ENCODE measurements at places on chromosomes 4 and X. TPM values are rescaled to one million over a fixed set of nuclear protein-coding genes. Genes with fewer than 3 reads are reported as not detected.

DNA sequence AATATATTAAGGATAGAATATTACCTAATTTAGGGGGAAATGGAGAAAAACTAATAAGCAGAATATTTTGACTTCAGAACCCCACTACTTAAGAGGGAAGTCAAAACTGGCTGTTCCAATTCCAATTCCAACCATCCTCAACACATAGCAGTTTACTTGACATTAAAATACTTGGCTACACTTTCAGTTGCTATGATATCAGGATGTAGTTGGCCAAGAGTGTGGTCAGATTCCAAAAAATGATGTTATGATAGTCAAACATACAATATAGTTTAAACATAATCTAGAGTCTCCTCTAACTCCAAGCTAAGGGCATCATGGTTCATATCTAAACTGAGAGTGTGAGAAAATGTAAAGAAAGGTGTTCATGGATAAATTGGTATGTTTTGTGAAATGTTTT lies 16.5 kb upstream of the SMIM14 start:
- no peak for DNase-seq
- H3K27me3 ChIP-seq, result no peaks in the 10 kb centered on the region
- H3K27ac ChIP-seq, result no peak overlapping the region

Gene CFAP99
- not detected for total RNA-seq

Gene FABP2
- total RNA-seq, result not detected

GRCh38 chr4:38710053-38710452 lies 46.1 kb downstream of the KLF3 start:
- H3K36me3 ChIP-seq, result no peaks in the 10 kb centered on the region
- no peak for DNase-seq
- no peaks in the 10 kb centered on the region for H3K27me3 ChIP-seq
- no peak overlapping the region for H3K27ac ChIP-seq
- H3K4me1 ChIP-seq, result no peaks in the 10 kb centered on the region
- H3K4me3 ChIP-seq, result no peak overlapping the region

DNA sequence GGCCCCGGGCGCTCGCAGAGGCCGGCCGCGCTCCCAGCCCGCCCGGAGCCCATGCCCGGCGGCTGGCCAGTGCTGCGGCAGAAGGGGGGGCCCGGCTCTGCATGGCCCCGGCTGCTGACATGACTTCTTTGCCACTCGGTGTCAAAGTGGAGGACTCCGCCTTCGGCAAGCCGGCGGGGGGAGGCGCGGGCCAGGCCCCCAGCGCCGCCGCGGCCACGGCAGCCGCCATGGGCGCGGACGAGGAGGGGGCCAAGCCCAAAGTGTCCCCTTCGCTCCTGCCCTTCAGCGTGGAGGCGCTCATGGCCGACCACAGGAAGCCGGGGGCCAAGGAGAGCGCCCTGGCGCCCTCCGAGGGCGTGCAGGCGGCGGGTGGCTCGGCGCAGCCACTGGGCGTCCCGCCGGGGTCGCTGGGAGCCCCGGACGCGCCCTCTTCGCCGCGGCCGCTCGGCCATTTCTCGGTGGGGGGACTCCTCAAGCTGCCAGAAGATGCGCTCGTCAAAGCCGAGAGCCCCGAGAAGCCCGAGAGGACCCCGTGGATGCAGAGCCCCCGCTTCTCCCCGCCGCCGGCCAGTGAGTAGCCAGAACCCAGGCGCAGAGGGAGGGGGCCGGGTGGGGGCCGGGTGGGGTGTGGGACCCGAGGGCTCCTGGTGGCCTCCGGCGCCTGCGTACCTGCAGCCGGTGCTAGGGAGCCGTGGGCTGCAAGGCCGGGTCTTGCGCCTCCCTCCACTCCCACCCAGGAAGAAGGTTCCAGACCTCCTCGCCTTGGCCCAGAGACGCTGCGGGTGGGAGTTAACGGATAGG lies 534 bp downstream of the MSX1 start:
- H3K27ac ChIP-seq, result peak overlapping the region; percentile 39
- DNase-seq, result no peak
- peaks cover 82% of the 10 kb centered on the region for H3K27me3 ChIP-seq
- peaks cover 4% of the 10 kb centered on the region for H3K36me3 ChIP-seq
- peaks cover 84% of the 10 kb centered on the region for H3K4me1 ChIP-seq

GRCh38 chr4:69934150-69934549 lies 3.3 kb downstream of the CSN1S1 start:
- H3K4me3 ChIP-seq, result no peak overlapping the region
- DNase-seq, result no peak
- no peaks in the 10 kb centered on the region for H3K4me1 ChIP-seq
- H3K36me3 ChIP-seq, result no peaks in the 10 kb centered on the region
- H3K27me3 ChIP-seq, result no peaks in the 10 kb centered on the region
- no peak overlapping the region for H3K27ac ChIP-seq

DNA sequence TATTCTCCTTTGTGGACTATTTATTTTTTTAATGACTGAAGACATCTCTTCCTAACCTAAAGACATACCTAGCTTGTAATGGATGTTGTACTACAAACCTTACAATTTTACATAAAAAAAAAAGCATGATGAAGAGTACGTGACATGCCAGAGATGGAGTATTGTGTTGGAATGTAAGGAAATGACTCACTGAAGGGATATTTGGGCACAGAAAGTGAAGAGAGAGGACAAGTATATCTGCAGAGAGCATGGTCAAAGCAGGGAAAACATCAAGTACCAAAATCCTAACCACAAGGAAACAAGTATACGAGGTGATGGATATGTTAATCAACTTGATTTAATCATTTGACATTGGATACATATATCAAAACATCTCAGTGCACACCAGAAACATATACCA lies 1051.4 kb upstream of the PRKX start:
- DNase-seq, result no peak
- no peaks in the 10 kb centered on the region for H3K4me1 ChIP-seq
- H3K4me3 ChIP-seq, result no peak overlapping the region
- H3K27ac ChIP-seq, result no peak overlapping the region

- H3K4me3 ChIP-seq, result no peak overlapping the region
- H3K27ac ChIP-seq, result no peak overlapping the region
- H3K27me3 ChIP-seq, result no peaks in the 10 kb centered on the region
- H3K4me1 ChIP-seq, result peaks cover 49% of the 10 kb centered on the region
- H3K36me3 ChIP-seq, result no peaks in the 10 kb centered on the region
Observed at GRCh38 chr4:10160281-10160856, 43.8 kb upstream of the WDR1 start.

- H3K36me3 ChIP-seq, result no peaks in the 10 kb centered on the region
- H3K27ac ChIP-seq, result no peak overlapping the region
- no peaks in the 10 kb centered on the region for H3K27me3 ChIP-seq
- no peak overlapping the region for H3K4me3 ChIP-seq
- DNase-seq, result no peak
- H3K4me1 ChIP-seq, result peaks cover 9% of the 10 kb centered on the region
Observed at GRCh38 chr4:170004651-170005295, 21.4 kb downstream of the MFAP3L start.

Gene TIMM8A
- 3.7 TPM for total RNA-seq

- H3K27me3 ChIP-seq, result no peaks in the 10 kb centered on the region
- peaks cover 5% of the 10 kb centered on the region for H3K4me1 ChIP-seq
- DNase-seq, result no peak
- H3K27ac ChIP-seq, result no peak overlapping the region
- H3K4me3 ChIP-seq, result no peak overlapping the region
- no peaks in the 10 kb centered on the region for H3K36me3 ChIP-seq
Observed at GRCh38 chr4:140344101-140344500, 29.3 kb upstream of the SCOC start.

- no peak overlapping the region for H3K27ac ChIP-seq
- H3K36me3 ChIP-seq, result no peaks in the 10 kb centered on the region
- no peak for DNase-seq
Observed at GRCh38 chrX:68998716-68999115, 166.5 kb downstream of the PJA1 start.

Gene PABPC5
- total RNA-seq, result 3.7 TPM

DNA sequence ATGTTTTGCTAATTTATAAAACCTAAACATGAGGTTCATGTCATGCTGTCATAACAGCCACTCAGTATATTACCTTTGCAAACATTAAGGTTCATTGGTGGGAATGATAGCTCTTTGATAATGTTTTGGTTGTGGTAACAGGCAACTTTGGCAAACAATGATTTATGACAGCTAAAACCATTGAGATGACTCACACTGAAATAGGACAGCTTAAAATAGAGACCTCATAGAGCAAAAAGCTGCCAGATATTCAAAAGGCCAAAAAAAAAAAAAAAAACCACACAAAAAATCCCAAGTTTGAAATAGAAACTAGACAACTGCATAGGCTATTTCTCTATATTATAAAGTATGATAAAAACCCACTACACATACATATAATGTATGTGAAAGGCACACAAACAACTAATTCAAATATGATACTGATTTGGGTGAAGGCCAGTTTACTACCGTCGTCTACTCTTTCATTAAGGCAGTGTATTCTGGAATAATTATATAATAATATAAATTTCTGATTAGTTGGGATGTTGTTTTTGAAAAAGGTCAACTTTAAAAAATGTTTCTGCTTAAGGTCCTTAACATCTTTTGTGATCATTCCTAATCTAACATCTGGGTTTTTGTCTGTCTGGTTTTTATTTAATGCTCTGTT lies 646.0 kb upstream of the PITX2 start:
- no peak overlapping the region for H3K27ac ChIP-seq
- H3K4me1 ChIP-seq, result no peaks in the 10 kb centered on the region
- H3K4me3 ChIP-seq, result no peak overlapping the region
- H3K27me3 ChIP-seq, result no peaks in the 10 kb centered on the region

DNA sequence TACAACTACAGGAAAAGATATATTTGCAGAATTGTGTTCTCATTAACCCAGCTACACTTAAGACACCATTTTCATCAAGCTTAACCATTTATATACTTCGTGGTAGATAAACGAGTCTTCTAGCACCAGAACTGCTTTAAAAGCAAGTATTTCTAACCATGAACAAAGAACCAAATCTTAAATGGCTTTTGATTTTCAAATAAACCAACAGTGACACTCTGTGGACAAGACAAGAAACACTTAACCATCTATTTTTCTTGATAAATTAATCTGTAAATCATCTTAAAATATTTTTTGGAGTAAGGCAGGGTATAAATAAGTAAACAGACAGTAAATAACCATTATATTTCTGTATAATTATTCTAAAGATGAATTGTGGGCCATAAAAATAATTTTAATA lies 10.2 kb downstream of the BEND2 start:
- H3K27me3 ChIP-seq, result no peaks in the 10 kb centered on the region
- H3K4me3 ChIP-seq, result no peak overlapping the region
- H3K27ac ChIP-seq, result no peak overlapping the region
- no peaks in the 10 kb centered on the region for H3K4me1 ChIP-seq
- no peak for DNase-seq

GRCh38 chr4:38310446-38311043 lies 350.3 kb downstream of the PTTG2 start:
- peaks cover 5% of the 10 kb centered on the region for H3K4me1 ChIP-seq
- no peak overlapping the region for H3K4me3 ChIP-seq
- DNase-seq, result no peak
- no peaks in the 10 kb centered on the region for H3K36me3 ChIP-seq
- H3K27me3 ChIP-seq, result no peaks in the 10 kb centered on the region

- H3K36me3 ChIP-seq, result no peaks in the 10 kb centered on the region
- DNase-seq, result no peak
- H3K4me1 ChIP-seq, result no peaks in the 10 kb centered on the region
Observed at GRCh38 chr4:10897076-10897475, 212.5 kb upstream of the CLNK start.

Gene EGF
- total RNA-seq, result 0.75 TPM

Gene ERCC6L
- total RNA-seq, result 0.06 TPM

GRCh38 chr4:174215961-174216680 lies 67.3 kb downstream of the FBXO8 start:
- no peak overlapping the region for H3K27ac ChIP-seq
- no peak for DNase-seq
- H3K27me3 ChIP-seq, result peaks cover 73% of the 10 kb centered on the region
- peaks cover 43% of the 10 kb centered on the region for H3K4me1 ChIP-seq

Gene CXXC4
- total RNA-seq, result 1.7 TPM

Gene PRR32
- total RNA-seq, result not detected

DNA sequence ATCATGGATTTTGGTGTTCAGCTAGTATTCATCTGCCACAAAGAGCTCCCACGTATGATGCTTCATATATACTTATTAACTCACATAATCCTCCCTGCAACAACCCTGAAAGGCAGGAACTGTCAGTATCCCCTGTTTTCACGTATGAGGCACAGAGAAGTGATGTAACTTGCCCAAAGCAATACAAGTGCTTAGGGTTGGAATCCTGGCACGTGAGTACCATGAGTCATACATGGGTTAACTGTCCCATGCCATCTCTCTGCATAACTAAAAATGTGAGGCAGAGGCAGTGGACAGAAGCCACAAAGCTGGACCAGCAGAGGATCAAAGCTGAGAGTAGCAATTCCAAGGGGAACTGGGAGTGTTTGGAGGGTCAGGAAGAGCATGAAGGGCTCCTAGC lies 35.7 kb upstream of the EGFL6 start:
- no peaks in the 10 kb centered on the region for H3K27me3 ChIP-seq
- DNase-seq, result no peak
- H3K36me3 ChIP-seq, result no peaks in the 10 kb centered on the region
- no peaks in the 10 kb centered on the region for H3K4me1 ChIP-seq
- no peak overlapping the region for H3K4me3 ChIP-seq

- H3K4me3 ChIP-seq, result no peak overlapping the region
- no peaks in the 10 kb centered on the region for H3K36me3 ChIP-seq
- no peaks in the 10 kb centered on the region for H3K4me1 ChIP-seq
- no peak for DNase-seq
Observed at GRCh38 chr4:123206016-123206415, 190.6 kb upstream of the SPRY1 start.

- H3K4me3 ChIP-seq, result no peak overlapping the region
- H3K27me3 ChIP-seq, result no peaks in the 10 kb centered on the region
- H3K27ac ChIP-seq, result no peak overlapping the region
- peaks cover 5% of the 10 kb centered on the region for H3K36me3 ChIP-seq
- no peak for DNase-seq
Observed at GRCh38 chr4:183499801-183500200, 5.1 kb upstream of the ING2 start.

Gene EGFL6
- 0.19 TPM for total RNA-seq

Gene APEX2
- 10.1 TPM for total RNA-seq

DNA sequence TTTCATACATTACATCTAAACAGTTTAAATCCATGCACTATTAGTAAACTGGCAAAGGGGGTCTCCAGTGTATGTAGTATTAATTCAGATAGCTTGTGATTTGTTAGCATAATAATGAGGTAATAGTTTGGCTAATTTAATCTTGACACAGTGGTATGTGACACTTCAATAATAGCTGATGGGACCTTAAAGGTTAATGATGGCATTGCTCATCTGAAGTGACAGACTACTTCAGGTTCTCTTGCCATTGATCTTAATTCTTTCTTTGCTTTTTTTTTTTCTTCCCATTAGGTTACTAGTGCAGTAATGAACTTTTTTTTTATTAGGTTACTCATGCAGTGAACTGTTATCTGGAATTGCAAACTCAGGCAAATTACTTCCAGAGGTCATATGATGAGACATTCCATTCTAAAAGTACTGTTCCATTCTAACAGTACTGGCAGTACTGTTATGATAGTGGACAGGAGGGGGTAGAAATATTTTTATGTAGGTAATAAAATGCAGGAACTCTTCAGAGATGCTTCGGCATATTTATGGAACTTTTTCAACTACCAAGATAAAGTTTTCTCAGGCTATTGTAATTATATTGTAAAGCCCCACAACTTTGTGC lies 911.3 kb upstream of the LCORL start:
- H3K27me3 ChIP-seq, result no peaks in the 10 kb centered on the region
- H3K4me3 ChIP-seq, result no peak overlapping the region
- DNase-seq, result no peak
- H3K27ac ChIP-seq, result no peak overlapping the region
- H3K36me3 ChIP-seq, result no peaks in the 10 kb centered on the region

All from esophagus muscularis mucosa (tissue), 4 donors.